ENCODE measurements at places on chromosomes 16 and 17.
A peak's percentile ranks its signal among the peaks of the same experiment; 100 is the strongest.

GRCh38 chr17:29129731-29130130 lies 50.5 kb downstream of the MYO18A start:
- DNase-seq, result no peak

DNA sequence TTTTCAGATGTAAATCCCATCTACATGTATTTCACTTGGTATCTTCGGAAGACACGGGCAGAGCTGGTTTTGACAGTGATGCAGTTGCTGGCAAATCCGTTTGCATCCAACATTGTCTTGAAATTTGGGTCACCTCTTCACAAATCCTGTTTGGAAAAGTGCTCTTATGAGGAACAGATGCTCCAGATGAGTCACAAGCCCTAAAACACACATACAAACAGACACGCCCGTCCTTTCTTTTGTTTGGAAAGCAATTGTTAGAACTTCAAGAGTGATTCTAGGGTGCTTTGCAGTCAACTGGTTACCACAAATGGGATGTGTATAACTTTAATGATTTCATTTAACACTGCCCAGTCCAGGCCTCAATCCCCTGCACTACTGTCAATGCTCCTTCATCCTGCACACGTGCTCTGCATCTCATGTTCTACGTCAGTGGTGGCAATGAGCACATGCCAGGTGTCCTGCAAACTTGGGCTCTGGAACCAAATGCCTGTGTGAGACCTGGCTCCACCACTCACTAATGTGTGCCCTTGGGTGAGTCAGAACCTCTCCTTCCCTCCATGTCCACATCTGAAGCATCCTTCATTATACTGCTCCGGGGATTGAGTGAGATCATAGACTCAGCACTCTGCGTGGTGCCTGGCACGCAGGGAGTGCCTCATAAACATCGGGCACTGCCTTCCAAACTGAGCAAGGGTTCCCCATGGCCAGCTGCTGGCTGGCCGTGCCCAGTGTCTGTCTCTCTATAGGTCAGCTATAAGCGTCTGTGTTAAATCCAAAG lies 19.3 kb upstream of the FOXF1 start:
- no peak for DNase-seq

DNA sequence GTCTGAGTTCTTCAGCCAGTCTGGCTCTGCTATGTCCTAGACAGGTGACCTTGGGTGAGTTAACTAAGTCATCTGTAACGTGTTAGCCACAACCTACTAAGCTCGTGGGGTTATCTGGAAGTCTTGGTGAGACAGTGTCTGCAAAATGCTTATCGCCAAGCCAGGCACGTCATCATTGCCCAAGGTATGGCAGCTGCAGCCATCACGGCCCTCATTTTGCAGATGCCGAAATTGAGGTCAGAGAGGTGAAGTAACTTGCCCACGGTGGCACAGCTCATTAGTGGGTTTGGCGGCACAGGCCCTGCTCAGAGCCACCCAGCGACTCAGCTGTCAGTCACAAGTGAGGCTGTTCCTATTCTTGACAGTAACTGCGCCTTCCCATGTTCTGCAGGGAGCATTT lies 79.8 kb downstream of the CMIP start:
- DNase-seq, result peak; percentile 44

DNA sequence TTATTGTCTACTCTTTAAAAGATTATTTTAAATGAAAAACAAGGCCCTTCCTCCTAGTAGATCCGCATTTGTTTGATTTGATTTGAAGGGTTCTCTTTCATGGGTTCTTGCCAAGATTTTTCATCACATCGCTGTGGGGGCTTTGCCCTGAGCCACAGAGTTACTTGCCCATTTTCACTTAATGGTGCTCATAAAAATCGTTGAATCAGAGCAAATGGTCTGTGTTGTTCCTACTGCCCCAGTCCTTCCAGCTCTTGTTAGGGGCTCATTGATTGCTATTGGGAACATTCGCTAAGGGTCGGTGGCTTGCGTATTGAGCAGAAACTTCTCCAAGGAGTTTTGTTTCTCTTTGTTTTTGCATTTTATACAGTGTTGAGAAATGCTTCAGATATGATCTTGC lies 1023.4 kb upstream of the CDH8 start:
- no peak for DNase-seq

DNA sequence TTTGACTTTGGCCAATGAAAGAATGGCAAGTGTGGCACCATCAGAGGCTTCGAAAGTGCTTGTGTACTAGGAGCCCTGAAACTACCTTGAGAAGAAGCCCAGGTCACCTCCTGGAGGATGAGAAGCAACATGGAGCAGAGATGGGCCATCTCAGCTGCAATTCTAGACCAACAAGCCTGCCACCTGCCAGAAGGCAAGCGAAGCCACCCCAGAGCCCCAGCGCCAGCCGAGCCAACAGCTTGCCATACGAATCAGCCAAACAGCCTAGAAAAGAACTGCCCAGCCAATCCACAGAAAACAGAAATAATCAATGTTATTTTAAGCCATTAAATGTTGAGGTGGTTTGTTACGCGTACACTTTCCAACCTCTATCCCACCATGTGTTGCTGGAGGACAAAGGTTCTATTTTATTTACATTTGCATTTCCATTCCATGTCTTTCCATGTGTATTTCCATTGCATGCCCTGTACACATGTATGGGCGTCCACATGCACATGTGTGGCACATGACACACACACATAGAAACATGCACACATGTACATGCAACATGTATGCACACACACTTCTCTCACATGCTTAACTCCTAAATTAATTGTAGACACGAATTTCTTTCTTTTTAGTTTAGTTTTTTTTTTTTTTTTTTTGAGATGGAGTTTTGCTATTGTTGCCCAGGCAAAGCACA lies 144.3 kb upstream of the TNRC6C start:
- no peak for DNase-seq

- DNase-seq, result no peak
These were observed 196.2 kb upstream of the NLRP1 start for GRCh38 chr17:5780476-5780875.

DNA sequence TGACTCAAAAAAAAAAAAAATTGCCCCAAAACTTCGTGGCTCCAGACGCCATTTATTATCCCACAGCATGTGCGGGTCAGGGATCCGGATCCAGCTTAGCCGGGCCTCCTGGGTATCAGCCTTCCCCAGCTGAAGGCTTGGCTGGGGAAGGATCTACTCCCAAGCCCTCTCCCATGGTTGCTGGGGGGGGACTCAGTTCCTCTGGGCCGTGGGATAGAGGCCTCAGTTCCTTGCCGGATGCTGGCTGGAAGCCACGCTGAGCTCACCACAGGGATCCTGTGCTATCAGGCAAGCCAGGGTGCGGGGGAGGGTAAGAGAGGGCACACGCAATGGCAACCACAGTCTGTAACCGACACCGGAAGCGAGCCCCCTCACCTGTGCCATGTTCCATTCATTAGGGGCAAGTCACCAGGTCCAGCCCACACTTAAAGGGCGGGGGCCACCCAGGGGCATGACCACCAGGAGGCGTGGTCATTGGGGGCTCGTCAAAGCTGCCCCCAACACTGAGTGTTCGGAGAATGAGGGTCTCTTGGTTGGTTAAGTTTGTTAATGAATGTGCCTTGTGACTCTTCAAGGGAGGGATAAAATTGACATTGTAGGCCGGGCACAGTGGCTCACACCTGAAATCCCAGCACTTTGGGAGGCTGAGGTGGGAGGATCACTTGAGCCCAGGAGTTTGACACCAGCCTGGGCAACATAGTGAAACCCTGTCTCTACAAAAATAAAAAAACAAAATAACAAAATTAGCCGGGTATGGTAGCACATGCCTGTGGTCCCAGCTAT lies 210.0 kb upstream of the GSE1 start:
- DNase-seq, result no peak

DNA sequence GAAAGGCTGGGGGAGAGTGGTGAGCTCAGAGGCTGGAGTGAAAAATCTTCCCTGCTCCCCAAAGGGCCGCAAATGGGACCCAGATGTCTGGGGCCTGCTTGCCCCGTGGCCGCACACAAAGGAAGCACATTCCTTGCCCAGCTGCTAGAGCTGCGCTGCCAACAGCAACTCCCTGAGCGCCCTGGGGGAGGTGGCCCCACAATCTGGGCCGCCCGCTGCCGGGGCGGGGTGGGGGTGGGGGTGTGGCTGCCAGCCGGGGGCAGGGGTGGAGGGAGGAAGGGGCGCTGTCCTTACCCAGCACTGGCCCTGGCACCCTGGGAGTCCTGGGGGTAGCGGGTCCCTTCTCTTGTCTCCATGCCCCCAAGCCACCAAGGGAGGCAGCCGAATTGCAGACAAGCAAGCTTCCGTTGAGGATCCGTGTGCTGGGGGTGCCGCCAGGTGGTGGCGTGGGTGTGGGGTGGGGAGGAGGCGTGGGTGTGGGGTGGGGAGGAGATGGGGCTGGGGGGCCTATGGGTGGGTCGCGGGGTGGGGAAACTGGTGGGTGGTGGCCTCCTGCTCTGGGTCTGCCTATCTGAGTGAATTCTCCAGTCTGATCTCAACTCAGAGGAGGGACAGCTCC lies 48.4 kb upstream of the PABPN1L start:
- DNase-seq, result no peak

GRCh38 chr17:83079766-83080578 lies 563 bp downstream of the METRNL start:
- no peak for DNase-seq

DNA sequence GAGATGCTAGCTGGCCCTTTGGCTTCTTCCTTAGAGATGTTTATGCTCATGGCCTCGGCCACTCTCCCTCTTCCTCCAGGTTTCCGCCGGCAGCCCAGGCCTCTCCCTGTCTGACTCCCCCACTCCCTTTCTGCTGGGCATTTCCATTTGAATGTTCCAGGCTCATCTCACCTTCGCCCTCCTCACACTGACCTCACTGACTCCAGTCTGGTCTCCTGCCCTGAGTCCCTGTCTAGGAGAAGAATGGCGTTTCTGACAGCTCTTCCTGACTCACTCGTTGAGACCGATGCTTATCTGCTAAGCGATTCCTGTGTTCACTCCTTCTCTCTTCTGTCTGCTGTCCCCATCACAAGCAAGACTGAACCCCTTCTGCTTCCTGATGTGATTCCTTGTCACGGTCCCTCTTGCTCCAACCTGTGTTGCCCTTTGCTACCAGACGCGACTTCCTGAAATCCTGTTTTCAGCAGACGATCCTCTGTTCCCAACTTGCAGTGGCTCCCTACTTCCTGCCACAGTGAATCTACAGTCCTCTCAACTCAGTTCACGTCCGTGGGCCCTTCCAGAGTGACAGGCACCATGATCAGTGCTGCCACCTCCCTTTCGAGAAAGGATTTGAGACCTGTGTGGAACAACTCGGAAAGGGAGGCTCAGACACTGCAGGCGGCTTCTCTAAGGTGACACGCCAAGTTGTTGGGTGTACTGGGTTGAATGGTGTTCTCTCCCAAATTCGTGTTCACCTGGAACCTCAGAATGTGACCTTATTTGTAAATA lies 176.4 kb downstream of the MSI2 start:
- DNase-seq, result no peak

GRCh38 chr16:89297156-89297874 lies 79.8 kb downstream of the ZNF778 start:
- no peak for DNase-seq

DNA sequence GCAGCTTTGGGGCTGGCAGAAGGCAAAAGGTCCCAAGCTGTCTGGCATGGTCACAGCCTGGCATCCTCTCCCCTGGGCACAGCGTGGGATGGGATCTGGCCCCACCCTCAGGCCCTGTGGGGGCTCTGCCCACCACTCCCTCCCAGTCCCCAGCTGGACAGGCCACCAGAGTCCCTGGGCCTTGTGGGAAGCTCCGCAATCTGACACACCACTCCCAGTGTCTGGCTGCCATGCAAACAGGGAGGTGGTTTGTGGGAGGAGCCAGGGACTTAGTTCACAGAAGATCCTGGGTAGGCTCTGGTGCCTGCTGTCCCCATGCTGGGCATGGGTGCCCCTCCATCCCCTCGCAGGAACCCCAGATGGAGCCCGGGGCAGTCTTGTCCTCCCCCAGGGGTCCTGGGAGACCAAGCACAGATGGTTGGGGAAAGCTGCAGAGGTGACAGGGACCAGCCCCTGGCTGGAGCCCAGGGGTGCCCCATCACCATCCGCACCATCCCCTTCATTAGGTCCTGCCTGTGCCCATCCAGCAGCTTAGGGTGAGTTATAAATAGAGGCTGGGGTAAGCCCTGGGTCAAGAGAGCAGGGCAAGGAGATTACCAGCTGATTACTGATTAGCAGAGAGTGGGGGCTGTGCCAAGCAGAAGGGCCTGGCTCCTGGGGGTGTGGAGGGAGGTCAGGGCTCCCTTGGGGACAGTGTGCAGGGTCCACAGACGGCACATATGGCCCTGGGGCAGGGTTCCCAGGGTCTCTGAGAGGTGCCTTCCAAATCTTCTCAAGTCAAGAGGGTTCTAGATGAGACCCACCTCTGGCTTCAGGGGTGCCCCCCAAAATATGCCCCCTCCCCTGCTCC lies 6.2 kb downstream of the FSCN2 start:
- DNase-seq, result no peak

GRCh38 chr16:12539185-12539929 lies 264.3 kb downstream of the CPPED1 start:
- no peak for DNase-seq

DNA sequence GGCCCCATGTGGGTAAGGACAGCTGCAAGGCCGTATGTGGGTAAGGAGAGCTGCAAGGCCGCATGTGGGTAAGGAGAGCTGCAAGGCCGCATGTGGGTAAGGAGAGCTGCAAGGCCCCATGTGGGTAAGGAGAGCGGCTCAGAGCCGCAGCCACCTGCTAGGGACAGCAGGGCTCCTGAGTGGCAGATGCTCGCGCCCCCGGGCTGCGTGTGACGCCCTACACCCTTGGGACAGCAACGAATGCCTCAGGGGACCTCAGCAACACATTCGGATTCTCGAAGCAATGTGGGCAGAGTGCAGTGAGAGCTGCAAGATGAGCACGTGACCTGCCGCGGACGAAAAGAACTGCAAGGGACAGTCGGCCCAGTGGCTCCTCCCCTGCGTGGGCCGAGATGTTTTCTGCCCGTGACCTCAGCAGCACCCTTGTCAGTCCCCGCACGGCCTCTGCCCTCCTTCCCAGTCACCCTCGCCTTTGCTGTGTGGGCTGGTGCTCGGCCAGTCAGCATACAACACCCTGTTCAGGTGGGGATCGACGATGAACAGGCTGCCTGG lies 9.6 kb upstream of the SLC38A8 start:
- no peak for DNase-seq

- no peak for DNase-seq
These were observed 8.1 kb upstream of the ERCC4 start for GRCh38 chr16:13911871-13912270.

- no peak for DNase-seq
These were observed 2.6 kb downstream of the WNT9B start for GRCh38 chr17:46853896-46854444.

GRCh38 chr17:38685491-38685890 lies 10.7 kb upstream of the EPOP start:
- no peak for DNase-seq
